Stimulated activated CD4-positive, alpha-beta T cell treated with anti-CD3 and anti-CD28 coated beads, Interleukin-15, amount 100 ng/mL, for 48 hours (primary cell): ENCODE measurements at places on chromosomes 6 and 20.

- DNase-seq = peak; percentile 11
Measured at GRCh38 chr20:34921436-34921835, 34.2 kb downstream of the GSS start.

DNA sequence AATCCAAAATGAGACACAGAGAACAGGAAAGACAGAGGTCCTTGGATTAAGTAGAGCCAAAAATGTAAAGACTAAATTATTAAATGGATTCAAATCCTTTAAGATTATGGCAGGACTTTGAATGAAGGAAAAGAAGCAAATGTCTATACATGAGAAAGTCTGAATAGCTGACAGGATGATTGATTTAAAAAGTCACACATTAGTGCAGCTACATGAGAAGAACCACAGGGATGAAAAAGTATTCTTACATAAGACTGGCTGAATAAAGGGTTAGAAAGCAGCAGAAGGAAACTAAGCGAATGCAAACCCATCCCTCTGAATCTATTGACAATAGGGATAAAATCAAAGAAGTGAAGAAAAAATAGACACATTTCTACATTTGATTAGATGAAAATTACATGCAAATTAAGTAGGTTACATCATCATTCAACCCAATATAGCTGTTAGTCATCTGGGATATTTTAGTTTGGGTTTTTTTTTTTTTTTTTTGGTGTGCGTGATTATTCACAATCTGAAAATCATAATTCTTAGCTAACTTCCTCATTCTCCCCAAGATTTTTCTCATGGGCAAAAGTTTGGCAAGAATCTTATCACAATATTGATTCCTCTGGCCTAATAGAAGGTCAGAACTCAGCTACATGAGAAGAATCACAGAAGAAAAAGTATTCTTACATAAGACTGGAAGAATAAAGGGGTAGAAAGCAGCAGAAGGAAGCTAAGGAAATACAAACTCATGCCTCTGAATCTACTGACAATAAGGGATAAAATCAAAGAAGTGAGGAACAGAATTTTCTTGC lies 845.4 kb downstream of the HACE1 start:
- no peak for DNase-seq

- DNase-seq = no peak
Measured at GRCh38 chr6:70110126-70111022, 192.5 kb downstream of the COL9A1 start.

DNA sequence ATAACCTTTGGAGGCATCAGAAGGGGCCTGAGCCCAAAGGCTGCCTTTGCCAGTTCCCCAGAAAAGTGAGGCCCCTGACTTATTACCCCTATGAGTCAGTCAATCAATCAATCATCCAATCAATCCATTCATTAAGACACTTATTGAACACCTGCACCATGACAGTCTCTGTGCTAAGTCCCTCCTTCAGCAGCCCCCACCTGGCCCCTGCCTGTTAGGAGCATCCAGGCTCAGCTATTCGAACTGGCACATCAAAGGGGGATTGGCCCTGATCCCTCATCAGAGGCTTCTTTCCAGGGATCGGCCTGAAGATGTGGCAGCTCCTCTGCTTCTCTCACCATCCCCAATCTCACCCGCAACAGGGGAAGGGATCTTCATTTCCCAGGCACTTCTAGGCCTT lies 27.7 kb upstream of the VEGFA start:
- DNase-seq = no peak

DNA sequence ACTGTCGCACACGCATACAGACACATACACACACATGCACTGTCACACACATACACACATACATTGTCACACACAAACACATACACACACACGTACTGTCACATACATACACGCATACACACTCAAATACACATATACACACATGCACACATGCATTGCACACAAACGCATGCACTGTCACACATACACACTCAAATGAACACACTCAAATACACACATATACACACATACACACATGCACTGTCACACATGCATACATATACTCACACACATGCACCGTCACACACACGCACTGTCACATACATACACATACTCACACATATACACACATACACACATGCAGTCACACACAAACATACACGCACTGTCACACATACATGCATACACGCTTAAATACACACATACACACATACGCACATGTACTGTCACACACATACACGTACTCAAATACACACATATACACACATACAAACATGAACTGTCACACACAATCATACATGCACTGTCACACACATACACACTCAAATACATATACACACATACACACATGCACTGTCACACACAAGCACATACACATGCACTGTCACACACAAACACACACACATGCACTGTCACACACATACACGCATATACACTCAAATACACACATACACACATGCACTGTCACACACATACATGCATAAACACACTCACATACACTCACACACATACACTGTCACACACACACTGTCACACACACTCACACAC lies 548.6 kb upstream of the BTBD3 start:
- DNase-seq = no peak

GRCh38 chr6:143772116-143773086 lies 70.7 kb upstream of the LTV1 start:
- no peak for DNase-seq

- no peak for DNase-seq
Measured at GRCh38 chr20:45647441-45648050, 16.5 kb upstream of the WFDC9 start.
